Hippocampal formation (tissue), 2 donors: ENCODE measurements at places on chromosomes 11 and 22.

DNA sequence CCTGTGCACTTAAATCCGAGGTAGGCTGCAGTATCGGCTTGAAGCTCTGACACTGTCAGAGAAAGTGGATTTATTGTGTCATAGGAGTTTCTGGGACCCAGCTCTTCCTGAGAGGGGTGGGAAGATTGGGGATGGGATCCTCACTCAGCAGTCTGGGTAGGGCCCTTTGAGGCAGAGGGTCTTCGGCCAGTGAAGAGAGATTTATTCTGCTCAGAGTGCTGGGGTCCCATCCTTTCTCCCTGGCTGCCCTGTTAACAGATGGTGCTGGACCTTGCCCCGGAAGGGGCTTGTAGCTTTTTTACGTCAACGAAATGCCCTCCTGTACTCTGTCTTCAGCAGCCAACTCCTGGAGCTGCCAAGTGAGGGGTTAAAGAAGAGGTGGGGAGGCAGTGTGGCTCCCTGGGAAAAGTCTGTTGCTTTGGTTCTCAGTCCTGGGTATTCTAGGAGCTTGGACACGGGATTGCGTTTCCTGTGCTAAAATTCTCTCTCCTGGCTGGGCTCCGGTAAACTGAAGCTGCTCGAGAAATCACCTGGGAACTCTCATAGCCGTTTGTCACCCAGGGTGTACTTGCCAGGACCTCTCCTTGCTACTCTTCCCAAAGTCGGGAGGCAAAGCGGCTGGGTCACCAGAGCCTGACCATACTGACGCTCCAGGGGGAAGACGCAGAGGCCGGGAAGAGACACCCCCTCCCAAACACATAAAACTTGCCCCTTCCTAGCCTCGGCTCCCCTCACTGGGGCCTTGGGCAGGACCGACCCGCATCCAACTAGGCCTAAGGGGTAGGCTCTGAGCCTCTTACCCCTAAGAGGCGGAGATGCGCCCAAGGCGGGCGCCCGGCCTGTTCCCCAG lies 806 bp upstream of the SMDT1 start:
- peak; percentile 63 for DNase-seq

- DNase-seq = no peak
Measured at GRCh38 chr11:94796863-94797262, 28.7 kb downstream of the AMOTL1 start.

DNA sequence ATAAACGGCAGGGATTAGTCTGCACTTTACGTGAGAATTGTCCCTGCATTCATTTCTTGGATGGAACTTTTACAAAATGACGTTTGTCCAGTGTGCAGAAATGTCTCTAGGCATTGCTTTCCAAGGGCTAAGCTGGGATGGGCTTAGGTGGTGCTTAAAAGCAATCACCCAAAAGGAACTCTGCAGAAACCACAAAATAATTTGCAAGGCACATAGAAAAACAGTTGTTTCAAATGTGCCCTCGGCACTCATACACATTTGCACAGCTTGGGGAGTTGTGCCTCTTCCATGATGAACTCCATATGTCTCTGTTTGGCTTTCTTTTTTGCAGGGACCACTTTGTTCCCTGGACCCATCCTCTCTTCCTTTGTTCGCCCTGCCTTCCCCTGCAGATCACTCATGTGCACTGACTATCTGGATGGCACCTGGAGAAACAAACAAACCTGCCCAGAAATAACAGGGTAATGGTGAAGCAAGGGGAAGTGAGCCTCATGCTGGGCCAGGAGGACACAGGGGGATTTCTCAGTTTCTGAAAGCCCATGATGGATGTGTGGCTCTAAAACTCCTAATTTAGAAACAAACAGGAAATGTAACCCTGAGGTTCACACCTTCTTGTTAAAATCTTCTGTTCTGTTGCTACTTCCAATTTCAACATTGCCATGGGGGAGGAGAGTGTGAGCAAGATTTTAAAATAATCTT lies 150.2 kb downstream of the SNX19 start:
- no peak for DNase-seq

GRCh38 chr11:44833877-44834452 lies 107.2 kb downstream of the TSPAN18 start:
- no peak for DNase-seq

DNA sequence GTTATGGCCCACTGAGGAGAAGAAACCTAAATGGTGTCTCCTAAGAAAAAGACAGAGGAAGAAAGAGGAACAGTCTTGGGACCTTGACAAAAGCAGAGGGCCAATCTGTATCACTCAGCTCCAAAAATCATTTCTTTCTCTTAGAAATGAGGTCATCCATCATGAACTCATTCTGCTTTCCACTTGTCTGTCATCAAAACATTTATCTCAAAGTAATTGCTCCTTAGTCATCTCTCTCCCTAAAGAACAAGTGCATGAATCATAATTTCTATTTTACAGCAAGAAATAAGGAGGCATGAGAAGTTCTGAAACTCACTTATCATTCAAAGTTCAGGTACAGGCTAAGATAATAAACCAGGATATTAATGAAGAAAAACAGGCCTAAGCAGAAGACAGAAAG lies 375.6 kb downstream of the KCNA4 start:
- no peak for DNase-seq

DNA sequence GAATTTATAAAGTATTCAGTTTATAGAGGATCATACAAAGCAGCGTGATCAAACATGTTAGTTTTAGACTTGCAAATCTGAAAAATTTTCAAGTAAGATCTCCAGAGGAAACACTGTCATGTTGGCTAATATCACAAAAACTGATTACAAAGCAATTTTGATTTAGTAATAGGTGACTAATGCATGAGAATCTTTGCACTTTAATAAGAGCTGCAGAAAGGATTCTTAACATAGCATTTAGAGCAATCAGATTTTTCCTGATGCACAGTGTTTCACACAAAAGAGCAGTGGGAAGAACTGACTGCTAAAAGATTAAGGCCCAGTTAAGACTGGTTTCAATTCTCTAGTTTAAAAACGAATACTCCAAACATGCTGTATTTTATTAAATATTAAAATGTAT lies 321.2 kb downstream of the GUCY1A2 start:
- DNase-seq = no peak

GRCh38 chr11:119699227-119699626 lies 29.8 kb downstream of the NECTIN1 start:
- no peak for DNase-seq

DNA sequence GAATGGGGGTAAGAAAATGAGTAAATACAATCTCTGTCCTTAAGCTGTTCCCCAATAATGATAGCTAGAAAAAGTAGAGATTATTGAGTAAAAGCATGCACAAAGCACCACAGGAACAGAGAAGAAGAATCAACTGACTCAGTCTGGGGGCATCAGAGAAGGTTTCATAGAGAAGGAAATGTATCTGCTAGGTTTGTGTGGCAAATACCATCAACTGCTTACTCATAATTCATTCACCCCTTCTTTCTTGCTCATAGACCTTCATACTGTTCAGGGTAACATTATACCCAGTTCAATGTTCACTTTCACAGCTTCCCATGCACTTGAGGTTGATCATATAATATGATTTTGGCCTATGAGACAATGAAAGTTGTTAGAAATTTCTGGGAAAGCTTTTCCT lies 85.2 kb upstream of the SCUBE2 start:
- no peak for DNase-seq

- no peak for DNase-seq
Measured at GRCh38 chr11:125170001-125170509, 5.5 kb downstream of the PKNOX2 start.

DNA sequence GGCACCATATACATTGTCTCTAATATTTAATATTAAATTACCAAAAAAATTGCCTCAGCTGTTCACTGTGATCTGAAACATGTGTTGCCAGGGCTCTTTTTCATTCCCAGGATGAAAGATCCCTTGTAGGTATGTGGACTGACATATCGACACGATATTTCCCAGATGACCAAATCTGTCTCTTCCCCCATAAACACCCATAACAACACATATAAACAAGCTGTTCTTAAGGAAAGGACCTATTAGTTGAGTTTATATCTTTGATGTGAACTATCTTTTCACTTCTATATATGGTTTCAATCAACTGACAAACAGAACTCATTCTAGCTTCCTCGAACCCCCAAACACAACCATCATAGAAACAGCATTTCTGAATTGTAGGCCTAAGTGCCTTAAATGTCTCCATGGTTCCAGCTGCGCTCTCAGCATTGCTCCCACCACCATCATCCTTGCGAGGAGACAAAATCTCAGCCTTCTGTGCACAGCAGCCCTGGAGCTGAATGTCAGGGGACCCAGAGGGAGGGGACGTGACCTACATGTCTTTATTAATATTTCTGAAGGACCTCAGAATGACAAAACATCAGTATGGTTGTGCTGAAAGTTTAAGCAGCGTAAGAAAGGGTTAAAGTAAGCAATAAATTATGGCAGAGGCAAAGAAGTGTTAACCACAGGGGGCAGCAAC lies 67.0 kb downstream of the ETS1 start:
- no peak for DNase-seq

DNA sequence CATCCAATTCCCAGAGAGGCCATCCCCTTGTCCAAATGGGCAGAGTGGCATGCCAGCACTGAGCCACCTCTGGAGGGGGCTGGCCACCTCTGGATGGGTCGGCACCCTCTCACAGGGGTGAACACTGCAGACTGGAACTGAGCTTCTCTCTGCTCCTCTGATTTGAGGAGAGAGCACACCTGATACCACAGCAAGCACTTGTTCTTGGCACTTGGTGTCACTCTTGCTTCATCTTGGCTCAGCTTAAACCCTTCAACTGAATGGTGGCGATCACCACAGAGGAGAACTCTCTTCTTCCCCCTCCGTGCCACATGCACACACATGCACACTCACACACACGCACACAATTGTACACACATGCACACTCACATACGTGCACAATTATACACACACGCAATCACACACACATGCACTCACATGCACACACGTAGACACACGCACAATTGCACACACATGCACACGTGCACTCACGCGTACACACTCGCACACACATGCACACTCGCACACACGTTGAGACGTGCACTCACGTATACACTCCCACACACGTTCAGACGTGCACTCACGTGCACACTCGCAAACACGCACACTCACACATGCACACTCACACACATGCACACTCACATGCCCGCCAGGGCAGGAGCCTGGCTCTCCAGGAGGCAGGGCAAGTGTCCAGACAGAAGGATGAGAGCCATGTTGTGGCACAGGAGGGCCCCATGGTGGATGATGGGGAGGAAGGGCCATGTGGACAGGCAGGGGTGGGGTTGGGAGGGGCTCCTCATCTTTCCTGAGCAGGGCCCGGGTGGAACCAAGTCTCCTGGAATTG lies 23.4 kb downstream of the OVOL1 start:
- no peak for DNase-seq

DNA sequence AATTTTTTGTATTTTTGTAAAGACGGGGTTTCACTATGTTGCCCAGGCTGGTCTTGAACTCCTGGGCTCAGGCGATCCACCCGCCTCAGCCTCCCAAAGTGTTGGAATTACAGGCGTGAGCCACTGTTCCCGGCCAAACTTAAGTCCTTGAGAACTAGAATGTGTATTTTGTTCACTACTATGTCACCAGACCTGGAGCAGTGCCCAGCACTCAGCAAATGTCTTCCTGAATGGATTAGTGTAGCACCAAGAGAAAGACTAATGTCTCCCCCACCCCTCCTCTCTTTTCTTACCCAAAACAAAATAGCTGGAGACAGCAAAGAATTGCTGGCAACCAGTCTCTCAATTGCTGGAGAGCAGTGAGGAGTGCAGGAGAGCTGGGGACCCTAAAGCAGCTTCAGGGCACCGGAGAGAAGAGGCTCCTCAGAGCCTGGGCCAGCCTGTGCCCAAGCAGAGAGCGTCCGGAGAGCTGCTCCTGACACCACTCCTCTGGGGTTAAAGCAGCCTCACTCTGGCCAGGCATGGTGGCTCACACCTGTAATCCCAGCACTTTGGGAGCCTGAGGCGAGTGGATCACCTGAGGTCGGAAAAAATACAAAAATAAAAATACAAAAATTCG lies 14.9 kb downstream of the SLC25A18 start:
- DNase-seq = peak; percentile 60

GRCh38 chr11:128422576-128423370 lies 164.6 kb downstream of the ETS1 start:
- no peak for DNase-seq

GRCh38 chr11:78391424-78391823 lies 26.2 kb downstream of the GAB2 start:
- DNase-seq = no peak

GRCh38 chr11:117072517-117073461 lies 25.4 kb downstream of the SIK3 start:
- no peak for DNase-seq

DNA sequence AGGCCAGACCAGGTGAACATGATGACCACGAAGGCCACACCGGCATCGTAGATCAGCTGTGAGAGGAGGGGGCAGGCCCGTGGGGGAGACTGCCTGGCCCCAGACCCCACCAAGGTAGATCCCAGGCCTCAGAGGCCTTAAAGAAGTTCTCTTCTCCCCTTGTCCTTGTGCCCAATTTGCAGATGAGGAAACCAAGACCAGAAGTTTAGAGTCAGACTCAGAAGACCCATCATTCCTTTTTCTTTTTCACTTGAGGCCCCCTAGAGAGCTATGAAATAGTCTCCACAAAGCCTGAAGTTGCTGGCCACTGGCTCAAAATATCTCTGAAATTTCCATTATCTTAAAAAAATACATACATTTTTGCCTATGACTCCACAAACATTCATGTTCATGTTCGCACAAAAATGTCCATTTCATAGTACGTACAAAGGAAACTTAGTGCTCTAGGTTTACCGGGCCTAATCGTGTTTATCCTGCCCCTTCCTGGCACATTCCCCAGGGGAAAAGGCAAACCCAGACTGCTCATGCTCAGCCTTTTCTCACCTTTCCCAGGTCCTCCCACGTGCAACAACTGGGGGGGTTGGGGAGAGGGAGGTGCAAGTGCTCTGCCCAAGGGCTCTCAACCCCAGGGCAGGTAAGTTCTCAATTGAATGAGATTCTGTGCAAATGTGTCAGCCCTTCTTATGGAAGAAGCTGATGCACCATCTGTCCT lies 19.2 kb downstream of the SLC43A1 start:
- no peak for DNase-seq

DNA sequence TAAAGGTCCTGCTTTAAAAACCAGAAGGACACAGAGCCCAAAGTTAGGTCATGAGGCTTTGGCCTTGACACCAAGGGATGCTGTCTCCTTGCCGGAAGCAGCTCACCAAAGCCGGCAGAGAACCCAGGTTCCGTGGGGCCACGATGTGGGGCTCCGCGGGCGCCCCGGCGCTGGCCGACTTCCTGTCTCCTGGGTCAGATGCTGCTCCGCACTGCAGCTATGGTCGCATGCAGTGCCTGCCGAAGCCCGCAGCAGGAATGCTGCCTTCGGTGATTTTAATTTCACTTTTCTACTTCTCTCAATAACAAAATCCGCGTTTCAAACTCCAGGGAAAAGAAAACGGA lies 454 bp upstream of the OTUB1 start:
- no peak for DNase-seq
